ENCODE measurements at places on chromosomes 7 and 10.

DNA sequence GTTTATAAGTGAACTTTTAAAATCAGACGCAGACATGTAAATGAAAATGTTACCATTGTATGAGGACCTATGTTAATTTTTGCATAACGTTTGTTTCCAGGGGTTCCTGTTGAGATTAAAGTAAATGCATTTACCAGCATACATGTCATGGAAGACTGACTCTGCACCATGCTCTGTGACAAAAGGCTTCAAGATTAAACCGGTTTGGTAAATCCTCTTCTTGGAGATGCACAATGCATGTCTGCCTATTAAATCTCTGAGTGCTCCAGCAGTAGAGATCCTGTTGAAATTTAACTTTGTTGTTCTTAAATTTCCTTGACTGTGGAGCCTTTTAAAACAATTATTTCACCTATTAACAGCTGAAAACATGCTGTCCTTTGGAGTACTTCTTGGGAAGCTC is 36.5 kb upstream of the JAZF1 start:
- DNase-seq, result no peak

GRCh38 chr7:132771301-132771730 is 195.0 kb upstream of the PLXNA4 start:
- no peak for DNase-seq

- no peak for DNase-seq
These were observed 128.8 kb downstream of the LCOR start for GRCh38 chr10:96960872-96961271.

- DNase-seq, result no peak
These were observed 55.3 kb downstream of the KIF5B start for GRCh38 chr10:32000937-32001336.

- no peak for DNase-seq
These were observed 89.9 kb downstream of the REEP3 start for GRCh38 chr10:63611078-63611477.

DNA sequence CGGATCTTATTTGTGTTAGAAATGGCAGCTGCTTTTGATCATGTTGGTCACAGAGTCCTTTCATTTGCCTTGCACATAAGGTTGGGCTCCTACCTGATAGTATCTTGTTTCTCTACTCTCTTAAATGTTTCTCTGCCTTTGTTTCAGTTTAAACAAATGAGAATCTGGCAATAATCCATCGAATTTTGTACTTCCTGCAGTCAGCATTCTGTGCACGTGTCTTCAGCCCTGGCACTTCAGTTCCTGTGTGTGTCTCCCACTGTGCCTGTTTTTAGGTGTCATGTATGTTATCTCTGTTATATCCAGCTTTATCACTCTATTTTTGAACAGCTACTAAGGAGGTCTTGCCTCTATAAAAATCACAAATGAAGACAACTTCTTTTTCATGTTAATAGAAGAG is 28.4 kb upstream of the PTER start:
- DNase-seq, result no peak

DNA sequence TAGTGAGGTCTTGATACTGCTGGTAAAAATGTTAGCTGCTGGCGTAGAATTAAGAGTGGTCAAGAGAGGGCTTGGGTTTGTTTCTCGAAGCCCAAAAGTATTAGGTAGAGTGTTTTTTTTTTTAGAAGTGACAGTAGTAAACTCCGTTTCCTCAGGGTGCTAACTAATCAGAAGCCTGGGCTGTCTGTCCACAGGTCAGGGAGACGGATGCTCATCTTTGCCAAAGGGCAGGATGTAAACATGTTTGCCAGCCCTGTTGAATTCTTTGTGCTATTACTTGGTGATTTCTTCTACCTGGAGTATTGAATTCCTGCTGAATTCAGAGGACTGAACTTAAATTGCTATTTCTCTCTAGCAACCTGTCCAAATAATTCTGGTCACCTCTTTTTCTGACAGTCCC is 117.1 kb downstream of the SND1 start:
- DNase-seq, result no peak

GRCh38 chr10:7533657-7534479 is 123.0 kb upstream of the SFMBT2 start:
- no peak for DNase-seq

DNA sequence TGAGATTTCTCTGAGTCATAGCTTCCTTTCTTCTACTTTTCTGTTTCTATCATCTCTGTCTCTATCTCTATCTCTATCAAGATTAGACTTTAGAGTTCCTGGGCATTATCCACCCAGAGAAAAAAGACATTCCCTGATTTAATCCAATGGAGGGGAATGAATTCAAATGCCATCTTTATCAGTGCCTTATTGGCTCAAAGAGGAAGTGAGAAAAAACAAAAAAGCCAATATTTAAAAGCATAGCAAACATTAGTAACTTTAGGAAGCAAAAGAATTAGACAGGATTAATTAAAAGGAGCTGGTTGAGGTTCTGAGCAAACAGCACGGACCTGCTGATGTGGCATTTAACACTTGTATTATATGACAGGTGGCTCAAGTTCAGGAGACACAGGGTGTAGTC is 736.5 kb downstream of the REEP3 start:
- DNase-seq, result no peak
